ENCODE measurements at places on chromosomes 7 and 10.

GRCh38 chr10:35226507-35226906 is 99.9 kb downstream of the CREM start:
- DNase-seq, result no peak

DNA sequence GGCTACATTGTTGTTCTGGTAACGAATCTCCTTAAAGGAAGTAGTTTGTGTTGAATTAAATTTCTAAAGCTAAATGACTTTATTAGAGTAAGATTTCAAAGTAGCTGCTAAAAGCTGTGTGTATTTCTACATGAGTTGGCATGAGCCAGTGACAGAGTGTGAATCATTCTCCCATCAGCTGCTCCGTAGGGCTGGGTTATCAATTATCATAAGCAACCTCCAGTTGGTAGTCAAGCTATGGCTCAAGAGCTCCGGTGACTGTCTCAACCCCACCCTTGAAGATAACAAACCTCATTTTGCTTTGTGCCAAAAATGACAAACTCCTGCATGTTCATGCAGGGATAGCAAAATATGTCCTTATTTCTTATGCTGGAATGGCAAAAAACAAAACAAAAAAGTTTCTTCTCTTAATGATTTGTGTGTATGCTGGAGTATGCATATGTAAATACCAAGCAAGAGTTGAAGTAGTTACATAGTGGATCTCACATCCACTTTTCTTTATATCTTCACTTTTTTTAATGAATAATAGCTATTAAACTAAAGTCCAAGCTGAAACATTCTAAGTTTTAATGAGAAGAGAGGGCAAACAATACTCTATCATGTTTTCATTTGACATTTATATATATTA is 249.4 kb downstream of the CACNA2D1 start:
- no peak for DNase-seq

- DNase-seq, result no peak
Measured at GRCh38 chr7:33735403-33735802, 169.9 kb upstream of the BMPER start.

DNA sequence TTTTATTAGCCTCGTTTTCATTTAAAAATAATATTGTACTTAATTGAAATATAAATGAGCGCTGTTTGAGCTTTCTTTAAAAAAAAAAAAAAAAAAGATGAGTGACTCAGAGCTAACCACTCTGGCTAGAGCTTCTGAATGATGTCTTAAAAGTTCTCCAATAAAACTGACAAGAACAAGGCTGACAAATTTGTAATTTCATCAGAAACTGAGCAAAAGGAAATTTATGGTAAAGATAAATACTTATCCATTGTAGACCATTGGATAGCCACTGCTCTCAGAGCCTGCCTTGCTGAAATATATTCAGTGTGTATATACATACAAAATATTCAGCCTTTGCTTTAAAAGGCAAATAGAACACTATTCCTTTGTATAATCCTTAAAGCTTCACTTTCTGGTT is 91.2 kb upstream of the OIT3 start:
- no peak for DNase-seq

DNA sequence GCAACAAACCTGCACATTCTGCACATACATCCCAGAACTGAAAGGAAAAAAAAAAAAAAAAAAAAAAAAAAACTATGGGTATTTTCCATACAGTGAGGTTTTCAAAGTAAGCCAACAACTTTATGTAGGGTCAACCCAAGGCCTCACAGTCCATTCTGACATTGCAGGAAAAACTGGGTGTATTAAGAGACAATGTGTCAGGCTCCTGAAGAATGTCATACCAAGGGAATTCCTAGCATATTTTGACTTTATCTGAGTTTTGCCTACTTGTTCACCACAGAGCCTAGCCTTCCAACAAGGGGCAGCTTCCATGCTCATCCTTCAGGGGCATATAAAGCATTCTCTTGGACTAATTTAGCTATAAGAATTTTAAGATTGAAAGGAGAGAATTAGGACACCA is 368.9 kb downstream of the PLXDC2 start:
- no peak for DNase-seq

DNA sequence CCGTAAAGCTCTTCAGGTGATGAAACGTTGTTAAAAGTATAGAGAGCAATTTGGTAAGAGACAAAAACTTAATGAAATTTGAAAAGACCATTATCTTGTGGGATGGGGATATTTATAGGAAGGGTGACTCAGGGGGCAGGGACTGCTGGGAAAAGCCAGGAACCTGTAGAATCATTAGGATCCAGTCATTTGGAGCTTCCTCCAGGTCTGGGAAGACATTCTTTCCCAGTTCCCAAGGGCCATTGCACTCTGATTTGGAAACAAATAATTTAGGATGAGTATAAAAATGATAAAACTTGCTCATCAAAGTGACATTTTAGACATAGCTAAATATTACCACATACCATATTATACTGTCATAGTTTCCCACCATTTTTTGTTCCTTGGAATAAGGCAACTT is 143.9 kb downstream of the PFKFB3 start:
- DNase-seq, result no peak

GRCh38 chr10:115860182-115861107 is 412.6 kb downstream of the GFRA1 start:
- DNase-seq, result no peak

- no peak for DNase-seq
Measured at GRCh38 chr7:30144657-30145306, 10.0 kb downstream of the MTURN start.

GRCh38 chr7:148717266-148717793 is 18.6 kb downstream of the CUL1 start:
- no peak for DNase-seq

- DNase-seq, result no peak
Measured at GRCh38 chr7:2821842-2822507, 22.1 kb downstream of the GNA12 start.

- DNase-seq, result peak; percentile 50
Measured at GRCh38 chr7:131557652-131558385, 1.4 kb upstream of the PODXL start.

DNA sequence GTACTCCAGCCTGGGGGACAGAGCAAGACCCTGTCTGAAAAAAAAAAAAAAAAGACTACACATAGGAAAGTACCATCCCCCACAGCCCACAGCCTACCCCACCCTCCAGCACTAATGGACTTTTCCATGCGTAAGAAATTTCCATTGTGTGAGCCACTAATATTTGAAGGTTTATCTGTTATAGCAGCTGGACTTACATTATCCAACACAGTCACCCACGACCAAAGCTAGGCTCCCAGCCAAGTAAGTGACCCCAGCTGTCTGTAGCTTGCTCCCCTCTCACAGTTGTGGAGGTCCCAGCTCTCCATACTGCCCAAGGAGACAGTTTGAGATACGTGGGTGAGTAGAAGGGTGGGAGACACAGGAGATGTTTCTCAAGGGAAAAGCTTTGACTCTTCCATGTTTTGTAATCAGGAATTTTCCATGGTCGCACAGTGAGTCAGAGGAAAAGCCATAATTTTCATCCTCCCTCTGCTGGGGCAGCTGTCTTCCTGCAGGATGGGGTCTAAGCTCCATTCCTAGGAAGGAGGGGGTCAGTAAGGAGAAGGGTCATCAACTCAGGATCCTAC is 57.4 kb downstream of the CAV1 start:
- DNase-seq, result no peak

GRCh38 chr7:158266817-158267741 is 320.5 kb downstream of the PTPRN2 start:
- DNase-seq, result peak; percentile 39

DNA sequence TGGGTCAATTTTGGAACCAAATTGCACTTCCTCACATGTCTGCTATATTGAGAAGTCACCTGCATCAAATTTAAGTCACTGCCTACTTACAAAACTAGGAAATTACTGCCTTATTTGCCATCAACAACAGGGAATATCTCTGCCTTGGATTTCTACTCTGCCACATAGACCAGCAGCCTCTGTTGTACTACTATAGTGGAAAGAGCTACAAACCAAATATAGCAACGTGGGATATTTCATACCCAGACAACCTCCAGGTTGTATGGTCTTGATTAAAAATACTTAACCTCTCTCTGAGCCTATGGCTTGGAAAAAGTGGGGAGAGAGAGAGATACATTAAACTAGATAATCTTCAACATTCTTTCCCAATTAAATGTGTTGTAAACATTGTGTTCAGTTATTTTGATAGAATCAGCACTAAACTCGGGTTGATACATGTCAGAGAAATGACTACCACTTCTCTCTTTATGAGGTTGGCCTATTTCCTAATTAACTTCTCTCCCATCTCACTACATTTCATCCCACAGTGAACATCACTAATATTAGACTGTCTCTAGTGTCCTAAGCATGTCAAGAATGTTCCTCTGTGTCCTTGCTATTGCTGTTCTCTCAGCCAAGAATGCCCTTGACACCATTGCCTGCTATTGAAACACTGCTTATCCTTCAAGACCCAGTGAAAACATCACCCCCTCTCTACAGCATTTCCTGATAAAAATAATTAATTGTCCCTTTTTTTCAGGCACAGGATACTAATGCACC is 421.2 kb downstream of the IPMK start:
- no peak for DNase-seq

GRCh38 chr7:31763548-31763947 is 76.5 kb downstream of the PPP1R17 start:
- DNase-seq, result no peak

DNA sequence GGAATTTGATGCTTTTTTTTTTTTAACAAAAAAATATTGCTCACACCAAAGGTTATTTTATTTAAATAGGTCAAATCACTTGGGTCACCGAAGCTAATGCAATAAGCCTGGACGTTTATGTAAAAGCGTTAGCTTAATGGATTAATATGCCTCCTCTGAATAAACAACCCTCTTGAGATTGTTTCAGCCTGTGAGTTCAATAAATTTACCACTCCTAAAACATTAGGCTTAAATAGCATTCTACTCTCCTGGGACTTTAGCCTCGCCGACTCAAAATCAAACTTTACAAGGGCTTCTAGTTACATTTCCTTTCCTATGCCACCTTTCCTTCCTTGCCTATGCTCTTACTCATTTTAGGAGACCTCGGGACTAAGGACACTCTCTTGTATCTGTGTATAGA is 79.3 kb downstream of the DNAJB9 start:
- no peak for DNase-seq

- no peak for DNase-seq
Measured at GRCh38 chr7:31084226-31084625, 32.1 kb downstream of the ADCYAP1R1 start.

DNA sequence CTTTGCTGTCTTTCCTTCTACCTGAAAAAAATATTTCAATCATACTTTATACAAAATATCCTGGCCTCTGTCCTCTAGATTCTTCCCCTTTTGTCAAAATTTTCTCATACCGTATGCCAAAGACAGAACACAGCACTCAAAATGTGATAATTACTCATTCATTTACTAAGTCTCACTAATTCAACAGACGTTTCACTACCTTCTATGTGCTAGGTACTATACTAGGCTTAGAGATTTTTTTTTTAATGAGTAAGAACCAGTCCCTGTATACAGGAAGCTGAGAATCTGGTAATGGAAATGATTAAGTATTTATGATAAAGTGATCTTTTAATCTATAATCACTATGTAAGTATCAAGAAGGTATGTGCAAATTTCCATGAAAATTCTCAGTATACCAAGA is 128.0 kb downstream of the ELAPOR2 start:
- no peak for DNase-seq

DNA sequence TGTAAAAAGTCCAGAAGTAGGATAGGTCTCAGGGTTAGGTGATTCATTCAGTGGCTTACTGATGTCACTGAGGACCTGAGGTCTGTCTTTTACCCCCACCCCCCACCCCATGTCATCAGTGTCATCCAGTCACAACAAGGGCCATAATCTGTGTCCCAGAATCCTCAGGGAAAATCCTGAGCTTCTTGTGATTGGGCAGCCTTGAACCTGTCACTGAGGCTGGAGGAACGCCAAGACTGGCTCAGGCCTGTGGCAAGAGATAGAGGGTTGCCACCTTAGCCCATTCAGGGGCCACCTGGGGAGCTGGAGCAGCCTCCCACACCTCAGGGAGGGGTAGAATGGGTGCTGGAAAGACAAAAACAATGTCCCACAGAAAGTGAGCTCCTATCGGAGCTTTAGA is 29.7 kb downstream of the NUB1 start:
- no peak for DNase-seq

DNA sequence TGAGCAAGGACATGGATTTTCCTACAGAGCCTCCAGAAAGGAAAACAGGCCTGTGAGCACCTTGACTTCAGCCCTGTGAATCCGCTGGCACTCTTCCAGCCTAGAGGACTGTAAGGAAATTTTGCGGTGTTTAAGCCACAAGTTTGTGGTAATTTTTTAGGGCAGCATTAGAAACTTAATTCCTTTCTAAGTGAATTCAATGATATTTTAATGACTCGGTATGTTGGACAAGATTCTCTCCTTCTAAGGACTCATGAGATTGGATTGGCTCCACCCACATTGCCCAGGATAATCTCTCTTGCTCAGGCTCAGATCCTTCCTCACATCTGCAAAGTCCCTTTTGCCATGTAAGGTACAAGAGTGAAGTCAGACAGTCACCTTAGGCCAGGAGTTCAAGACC is 4.5 kb downstream of the LYZL2 start:
- DNase-seq, result no peak

DNA sequence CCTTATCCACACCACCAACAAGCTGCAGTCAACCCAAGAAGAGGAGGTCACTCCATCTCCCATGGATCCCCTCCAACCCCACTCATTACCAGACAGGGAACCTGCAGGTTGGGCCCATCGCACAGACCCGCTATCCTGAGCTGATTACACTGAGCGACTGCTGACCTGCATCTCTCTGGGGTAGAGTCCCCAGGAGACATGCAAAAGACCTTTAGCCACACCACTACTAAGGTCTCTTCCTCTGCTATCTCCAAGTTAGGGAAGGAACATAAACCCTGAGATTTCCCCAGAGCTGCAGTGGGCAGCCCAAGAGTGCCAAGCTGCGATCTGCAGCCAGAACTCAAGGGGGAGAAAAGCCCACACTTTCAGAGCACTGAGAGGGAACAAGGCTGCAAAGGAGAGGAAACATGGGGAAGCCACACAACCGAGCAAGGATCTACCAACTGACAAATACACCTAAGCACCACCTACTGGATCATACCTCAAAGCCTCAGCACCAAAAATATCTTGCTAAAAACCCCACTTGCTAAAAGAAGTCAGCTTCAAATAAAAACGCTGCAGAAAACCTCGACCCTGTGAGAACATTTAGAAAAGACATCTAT is 298.2 kb downstream of the SORCS1 start:
- DNase-seq, result no peak

GRCh38 chr7:143360788-143361551 is 1.5 kb downstream of the FAM131B start:
- DNase-seq, result no peak

GRCh38 chr10:45003432-45004000 is 2.8 kb downstream of the ZNF22 start:
- no peak for DNase-seq

- no peak for DNase-seq
Measured at GRCh38 chr7:120539321-120539720, 266.3 kb downstream of the KCND2 start.

DNA sequence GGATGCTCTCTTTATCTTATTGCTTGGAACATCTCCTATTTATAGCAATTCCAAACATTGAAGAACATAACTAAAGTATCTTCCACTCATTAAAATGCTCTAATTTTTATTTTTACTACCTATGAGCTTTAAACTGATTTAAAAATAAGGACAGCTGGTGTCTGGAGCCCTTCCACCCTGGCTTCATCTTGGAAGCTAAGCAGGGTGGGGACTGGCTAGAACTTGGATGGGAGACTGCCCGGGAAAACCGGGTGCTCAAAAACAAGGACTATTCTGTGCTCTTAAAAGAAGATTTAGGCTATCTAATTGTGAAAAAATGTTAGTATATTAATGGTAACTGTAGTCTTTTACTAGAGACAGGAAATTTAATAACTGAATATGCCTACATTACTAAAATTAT is 69.2 kb downstream of the ARMC3 start:
- DNase-seq, result no peak

Measured in dorsolateral prefrontal cortex (tissue), 122 donors.